Suppressor macrophage treated with lipopolysaccharide for 4 hours (primary cell): ENCODE measurements at places on chromosomes 3 and 15.
A peak's percentile ranks its signal among the peaks of the same experiment; 100 is the strongest.

DNA sequence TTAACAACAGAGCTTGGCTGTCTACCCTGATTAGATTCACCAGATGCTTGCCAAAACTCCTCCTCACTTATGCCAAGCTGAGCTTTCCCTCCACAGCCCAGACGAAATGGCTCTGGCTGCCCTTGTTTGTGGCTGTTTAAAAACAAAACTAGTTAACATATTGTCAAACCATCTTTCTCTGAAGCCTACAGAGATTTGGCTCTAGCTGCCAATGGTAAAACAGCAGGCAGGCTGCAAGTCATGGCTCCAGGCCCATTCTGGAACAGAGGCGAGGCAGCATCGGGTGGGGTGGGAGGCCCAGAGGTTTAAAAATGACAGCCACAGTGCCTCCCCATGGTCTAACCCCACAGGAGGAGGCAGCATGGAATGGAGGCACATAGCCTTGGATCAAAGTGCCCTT is 75.9 kb downstream of the SCN5A start:
- DNase-seq, result no peak

DNA sequence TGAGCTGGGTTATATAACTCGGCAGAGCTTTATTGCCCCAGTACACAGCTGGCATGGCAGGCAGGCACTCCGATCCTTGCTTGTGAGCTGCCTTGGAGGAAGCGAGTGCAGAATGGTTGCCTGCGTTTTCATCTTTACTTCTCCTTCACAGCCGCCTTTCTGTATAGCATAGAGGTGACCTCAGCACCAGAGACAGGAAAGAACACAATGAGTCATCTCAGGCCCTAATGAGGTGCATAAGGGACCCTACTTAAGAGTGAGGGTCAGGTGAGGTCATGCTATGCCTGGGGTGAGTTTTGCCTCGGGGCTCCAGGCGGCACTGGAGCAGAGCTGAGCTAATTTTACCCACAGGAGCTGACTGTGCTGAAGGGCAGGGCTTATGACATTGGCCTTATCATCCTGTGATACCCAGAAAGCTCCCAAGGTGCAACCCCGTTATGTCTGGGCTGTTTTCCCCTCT is 43.5 kb downstream of the LPP start:
- DNase-seq, result peak; percentile 52

DNA sequence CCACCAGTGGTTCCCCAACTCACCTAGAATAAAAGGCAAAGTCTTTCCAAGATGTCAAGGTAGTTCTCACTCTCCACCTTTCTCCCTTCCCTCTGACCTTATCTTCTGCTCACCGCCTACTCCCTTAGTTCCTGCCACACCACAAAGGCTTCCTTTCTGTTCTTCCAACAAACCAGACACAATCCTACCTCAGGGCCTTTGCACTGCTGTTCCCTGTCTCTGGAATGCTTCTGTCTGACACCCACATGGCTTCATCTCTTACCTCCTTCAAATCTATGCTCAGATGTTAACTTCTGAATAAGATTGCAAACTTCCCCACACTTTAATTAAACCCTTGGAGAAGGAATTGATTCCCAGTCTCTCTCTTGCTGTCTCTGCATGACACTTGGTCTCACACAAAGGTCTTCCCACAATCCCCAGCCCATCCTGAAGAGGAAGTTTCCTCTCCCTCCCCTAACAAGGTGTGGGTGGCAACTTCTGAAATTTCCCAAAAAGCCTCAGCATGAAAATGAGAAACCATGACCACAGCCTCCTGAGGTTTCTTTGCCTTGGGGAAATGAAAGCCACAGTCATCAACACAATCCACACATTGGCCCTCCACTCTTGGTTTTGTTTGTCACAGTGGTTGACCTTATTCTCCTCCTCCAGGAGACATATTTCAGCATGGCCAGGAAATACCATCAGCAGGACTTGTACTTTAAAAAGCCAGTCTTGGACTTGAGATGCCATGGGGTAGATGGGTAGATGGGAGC is 3.0 kb upstream of the RYK start:
- DNase-seq, result peak; percentile 90

GRCh38 chr3:98798820-98799219 is 35.7 kb downstream of the ST3GAL6 start:
- no peak for DNase-seq

DNA sequence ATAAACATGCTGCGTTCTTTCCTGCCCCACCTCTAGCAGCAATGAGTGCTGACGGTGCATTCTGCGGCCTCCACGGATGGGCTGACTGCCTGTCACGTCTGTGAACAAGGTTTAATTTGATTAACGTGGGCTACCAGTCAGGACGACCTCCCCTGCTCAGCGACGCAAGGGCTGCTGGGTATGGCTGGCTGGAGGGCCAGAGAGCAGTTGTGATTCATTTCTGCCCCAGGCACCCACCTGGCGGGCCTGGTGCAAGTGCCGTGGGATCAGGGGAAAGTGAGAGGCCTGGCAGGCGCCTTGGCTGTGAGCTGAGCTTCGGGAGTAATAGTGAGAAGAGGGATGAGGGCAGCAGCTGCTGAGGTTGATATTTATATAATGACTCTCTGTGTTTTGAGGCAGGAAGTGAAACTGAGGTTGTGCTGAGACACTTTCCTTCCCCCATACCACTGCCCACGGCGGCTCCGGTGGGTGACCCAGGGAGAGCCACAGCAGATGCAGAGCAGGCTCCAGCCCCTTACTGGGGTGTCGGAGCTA is 190.4 kb upstream of the BCL6 start:
- peak; percentile 68 for DNase-seq

- no peak for DNase-seq
Observed at GRCh38 chr3:171753665-171754408, 56.4 kb downstream of the PLD1 start.

GRCh38 chr3:124748560-124749198 is 18.4 kb downstream of the UMPS start:
- DNase-seq, result no peak

DNA sequence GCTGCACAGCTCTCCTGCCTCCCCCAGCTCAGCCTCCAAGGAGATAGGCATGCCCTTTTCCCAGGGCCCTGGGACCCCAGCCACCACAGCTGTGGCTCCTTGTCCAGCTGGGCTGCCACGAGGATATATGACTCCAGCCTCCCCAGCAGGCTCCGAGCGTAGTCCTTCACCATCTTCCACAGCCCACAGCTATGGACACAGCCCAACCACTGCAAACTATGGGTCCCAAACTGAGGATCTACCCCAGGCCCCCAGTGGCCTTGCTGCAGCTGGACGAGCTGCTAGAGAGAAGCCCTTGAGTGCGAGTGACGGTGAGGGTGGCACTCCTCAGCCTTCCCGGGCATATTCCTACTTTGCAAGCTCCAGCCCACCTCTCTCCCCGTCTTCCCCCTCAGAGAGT is 20.5 kb upstream of the APEH start:
- DNase-seq, result no peak

GRCh38 chr3:188036375-188037194 is 117.4 kb upstream of the LPP start:
- no peak for DNase-seq

DNA sequence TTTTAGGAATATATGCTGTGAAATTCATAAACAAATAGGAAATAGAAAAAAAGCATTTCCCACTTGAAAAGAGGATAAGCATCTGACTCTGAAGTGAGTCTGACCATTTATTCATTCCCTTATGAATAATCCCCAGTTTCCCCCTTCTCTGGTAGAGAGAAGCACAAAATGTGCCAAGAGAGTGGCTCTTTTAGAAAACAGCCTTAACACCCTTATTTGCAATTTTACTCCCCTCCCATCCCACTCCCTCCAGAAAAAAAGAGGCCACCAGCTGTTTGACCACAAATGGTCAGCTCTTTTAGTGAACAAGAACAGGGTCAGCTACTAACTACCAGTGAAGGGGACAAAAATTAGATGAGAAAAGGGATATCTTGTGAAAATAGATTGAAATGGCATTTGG is 184.5 kb upstream of the ADAMTS9 start:
- DNase-seq, result no peak

DNA sequence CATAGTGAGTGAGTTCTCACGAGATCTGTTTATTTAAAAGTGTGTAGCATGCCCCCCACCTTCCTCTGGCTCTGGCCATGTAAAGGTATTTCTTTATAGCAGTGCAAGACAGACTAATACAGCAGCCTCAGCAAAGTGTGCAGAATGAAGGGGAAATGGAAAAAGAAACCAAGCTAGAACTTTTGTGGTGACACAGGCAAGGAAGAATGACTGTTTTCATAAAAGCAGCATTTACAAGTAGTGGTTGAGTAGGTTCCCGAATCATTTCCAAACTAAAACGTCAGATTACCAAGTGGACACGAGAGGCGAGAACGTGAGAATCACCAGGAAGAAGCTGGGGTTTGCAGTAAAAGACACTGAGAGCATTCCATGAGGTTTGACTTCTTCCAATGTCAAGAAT is 100.2 kb upstream of the AKAP13 start:
- peak; percentile 24 for DNase-seq

- no peak for DNase-seq
Observed at GRCh38 chr3:179971280-179971679, 65.5 kb downstream of the PEX5L start.

DNA sequence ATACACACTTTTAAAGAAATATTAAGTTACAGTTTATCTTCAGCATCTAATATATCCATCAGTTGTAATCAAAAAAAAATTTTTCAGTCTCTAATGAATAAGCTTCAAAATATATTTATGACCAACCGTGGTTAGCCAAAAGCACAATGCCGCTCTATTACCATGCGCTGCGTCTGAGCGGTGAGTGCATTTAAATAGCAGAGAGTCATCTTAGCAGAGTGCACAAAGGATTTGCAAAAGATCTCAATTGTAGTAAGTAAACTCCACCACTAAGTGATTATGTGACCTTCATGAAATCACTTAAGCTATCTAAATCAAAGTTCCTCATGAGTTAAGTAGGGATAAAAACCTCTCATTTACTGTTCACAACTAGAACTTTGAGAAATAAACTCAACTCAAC is 4.9 kb downstream of the TP63 start:
- DNase-seq, result no peak

- no peak for DNase-seq
Observed at GRCh38 chr3:167743799-167744198, 8.3 kb downstream of the SERPINI1 start.

DNA sequence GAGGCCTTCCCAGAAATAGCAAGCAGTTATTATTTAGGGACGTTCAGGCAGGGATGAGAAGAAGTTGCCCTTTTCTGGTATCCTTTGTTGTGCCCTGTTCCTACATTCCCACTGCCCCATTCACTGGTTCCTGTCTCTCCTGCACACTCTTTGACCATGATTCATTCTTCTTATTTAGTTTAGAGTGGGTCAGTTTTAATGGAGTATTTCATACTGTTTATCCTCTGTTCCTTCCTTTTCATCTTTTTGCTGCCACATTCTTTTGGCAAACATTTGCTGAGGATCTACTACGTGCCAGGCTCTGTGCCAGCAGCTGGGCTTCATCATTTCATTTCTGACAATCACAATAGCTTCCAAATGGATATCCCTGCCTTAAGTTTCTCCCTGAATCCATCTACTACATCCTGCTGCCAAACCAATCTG is 11.8 kb upstream of the EID1 start:
- no peak for DNase-seq

DNA sequence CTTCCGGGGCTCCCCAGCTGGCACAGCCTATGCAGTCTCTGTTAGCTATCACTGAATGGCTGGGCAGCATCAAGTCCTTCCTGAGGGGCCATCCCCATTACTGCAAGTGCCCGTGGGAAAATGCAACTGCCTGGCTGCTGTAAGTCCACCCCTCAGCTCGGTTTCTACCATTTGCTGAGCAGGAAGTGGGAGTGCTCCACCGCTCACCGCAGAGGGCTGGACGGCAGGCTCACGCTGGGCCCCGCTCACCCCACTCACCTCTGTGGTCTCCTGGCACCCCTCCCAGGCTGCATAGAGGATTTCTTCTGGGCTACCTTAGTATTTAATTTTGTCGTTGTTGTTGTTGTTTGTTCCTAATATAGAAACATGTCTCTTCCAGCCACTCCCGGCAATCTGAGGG is 270.2 kb downstream of the PLCL2 start:
- DNase-seq, result no peak

GRCh38 chr15:88193415-88193814 is 63.1 kb downstream of the NTRK3 start:
- DNase-seq, result no peak

DNA sequence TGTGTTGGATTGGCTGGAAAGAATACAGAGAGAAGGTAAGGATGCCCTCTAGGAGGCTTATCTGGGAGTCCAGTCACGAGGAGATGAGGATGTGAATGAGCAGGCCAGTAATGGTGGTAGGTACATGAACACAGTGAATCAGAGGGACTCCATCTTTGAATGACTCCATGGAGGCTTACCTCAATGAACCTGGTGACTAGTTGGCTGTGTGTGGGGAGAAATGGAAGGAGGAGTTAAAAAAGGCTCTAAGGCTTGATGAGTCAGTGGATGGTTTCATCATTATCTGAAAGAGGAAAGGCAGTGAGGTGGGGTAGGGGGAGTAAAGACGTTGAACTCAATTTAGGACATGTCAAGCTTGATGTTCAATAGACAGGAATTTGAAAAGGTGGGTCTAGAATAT is 61.1 kb downstream of the KCNAB1 start:
- DNase-seq, result peak; percentile 1

GRCh38 chr3:197137751-197138150 is 108.1 kb upstream of the MELTF start:
- peak; percentile 73 for DNase-seq

GRCh38 chr3:7484636-7485035 is 623.7 kb downstream of the GRM7 start:
- DNase-seq, result no peak

DNA sequence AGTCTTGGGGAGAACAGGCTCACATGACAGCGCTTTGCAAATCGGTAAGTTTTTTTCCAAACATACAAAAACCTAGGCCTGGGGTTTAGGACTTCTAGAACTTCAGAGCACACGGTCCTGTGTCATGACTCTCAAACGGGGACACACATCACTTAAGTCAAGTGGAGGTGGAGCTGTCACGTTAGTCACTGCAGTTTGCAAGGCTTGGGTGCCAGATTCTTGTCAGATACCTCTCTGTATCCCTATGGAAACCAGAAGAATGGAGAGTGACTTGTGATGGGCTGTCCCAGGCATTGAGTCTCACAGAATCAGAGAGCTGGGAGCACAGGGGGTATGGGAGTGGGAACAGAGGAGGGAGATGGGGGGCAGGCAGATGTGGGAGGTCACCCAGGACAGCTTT is 64.8 kb downstream of the DUT start:
- no peak for DNase-seq

DNA sequence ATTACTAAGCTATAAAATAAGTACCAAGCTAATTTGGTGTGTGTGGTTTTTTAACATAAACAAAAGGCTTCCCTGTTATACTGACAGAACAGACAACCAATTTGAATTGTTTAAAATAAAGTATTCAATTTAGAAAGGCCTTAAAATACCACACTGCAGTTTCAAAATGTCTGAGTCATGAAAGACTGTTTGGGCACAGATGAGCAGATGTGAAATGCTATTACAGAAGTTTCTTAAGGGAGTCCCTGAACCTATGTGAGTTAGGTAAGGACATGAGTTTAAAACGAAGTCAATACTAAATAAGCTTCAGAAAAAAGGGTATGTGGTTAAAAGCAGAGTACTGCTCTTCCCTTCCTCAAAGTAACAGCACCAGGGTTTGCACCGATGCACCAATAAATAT is 69.7 kb upstream of the SETMAR start:
- DNase-seq, result no peak

GRCh38 chr3:189563853-189564563 is 67.2 kb upstream of the TP63 start:
- DNase-seq, result no peak
